ENCODE measurements at places on chromosomes 6 and 20. TPM values are rescaled to one million over a fixed set of nuclear protein-coding genes. Genes with fewer than 3 reads are reported as not detected.

- no peak for DNase-seq
- no peak overlapping the region for H3K27ac ChIP-seq
- H3K4me1 ChIP-seq: no peaks in the 10 kb centered on the region
- no peak overlapping the region for H3K4me3 ChIP-seq
Measured at GRCh38 chr6:31749301-31750036, 9.7 kb downstream of the MSH5 start.

- no peaks in the 10 kb centered on the region for H3K4me1 ChIP-seq
- no peak overlapping the region for H3K4me3 ChIP-seq
- H3K36me3 ChIP-seq: no peaks in the 10 kb centered on the region
Measured at GRCh38 chr6:11616200-11616611, 78.7 kb downstream of the TMEM170B start.

GRCh38 chr6:147961481-147962141 lies 381.0 kb upstream of the SASH1 start:
- no peaks in the 10 kb centered on the region for H3K4me1 ChIP-seq
- DNase-seq: no peak
- no peak overlapping the region for H3K27ac ChIP-seq

GRCh38 chr6:154267508-154268106 lies 89.0 kb downstream of the IPCEF1 start:
- H3K4me1 ChIP-seq: peaks cover 26% of the 10 kb centered on the region
- H3K27me3 ChIP-seq: no peaks in the 10 kb centered on the region
- peak overlapping the region; percentile 82 for H3K27ac ChIP-seq

PRSS35 gene
- total RNA-seq: not detected

DNA sequence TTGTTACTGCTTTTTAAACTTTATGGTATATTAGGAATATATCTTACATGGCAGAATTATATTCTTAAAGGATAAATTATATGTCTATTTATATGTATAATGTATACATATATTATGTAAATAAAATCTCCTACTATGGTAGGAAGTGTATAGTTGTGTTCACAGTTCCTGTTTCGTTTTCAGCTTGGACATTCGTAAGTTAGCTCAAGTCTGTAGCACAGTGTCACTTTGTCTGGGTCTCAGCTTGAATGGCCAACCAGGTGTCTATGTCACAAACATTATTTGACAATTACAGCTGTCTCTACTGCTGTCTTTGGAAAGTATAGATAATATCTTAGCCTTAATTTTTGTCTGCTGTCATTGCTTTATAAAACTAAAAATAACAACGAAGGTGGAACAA lies 303.9 kb downstream of the CDKAL1 start:
- DNase-seq: no peak
- no peak overlapping the region for H3K27ac ChIP-seq
- peaks cover 6% of the 10 kb centered on the region for H3K36me3 ChIP-seq

DNA sequence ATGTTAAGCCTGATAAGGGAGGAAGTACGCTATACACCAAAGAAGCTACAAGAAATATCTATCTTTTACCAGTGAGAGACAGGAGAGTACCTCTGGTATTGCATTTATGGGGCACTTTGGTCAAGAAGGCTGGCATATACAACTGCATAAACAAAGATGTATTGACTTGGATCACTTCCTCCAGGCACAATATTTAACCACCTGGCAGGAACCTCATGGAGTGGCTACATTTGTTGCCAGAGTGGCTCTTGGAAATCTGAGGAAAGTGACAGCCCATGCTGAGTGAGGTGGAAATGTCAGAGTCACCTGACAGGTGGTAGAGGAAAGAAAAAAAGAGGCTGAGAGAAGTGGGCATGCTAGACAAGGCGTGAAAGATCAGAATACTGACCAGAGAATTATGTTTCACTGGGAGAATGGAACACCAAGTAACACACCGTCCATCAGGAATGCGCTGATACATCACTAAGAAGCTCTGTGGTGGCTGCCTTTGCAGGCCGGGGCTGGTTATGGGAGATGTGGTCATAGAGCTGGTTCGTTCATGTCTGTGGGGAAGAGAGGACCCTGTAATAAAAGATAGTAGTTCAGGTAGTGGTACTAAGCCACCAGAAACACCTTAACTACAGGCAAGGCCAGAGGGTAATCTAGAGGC lies 61.4 kb upstream of the UFL1 start:
- no peak overlapping the region for H3K27ac ChIP-seq
- no peaks in the 10 kb centered on the region for H3K4me1 ChIP-seq
- no peaks in the 10 kb centered on the region for H3K36me3 ChIP-seq
- no peaks in the 10 kb centered on the region for H3K27me3 ChIP-seq

PMEPA1 gene
- 12.2 TPM for total RNA-seq

- H3K4me1 ChIP-seq: peaks cover 21% of the 10 kb centered on the region
- peaks cover 5% of the 10 kb centered on the region for H3K36me3 ChIP-seq
- no peak for DNase-seq
- no peak overlapping the region for H3K4me3 ChIP-seq
Measured at GRCh38 chr6:26122005-26122388, 34.8 kb downstream of the HFE start.

GRCh38 chr20:10060226-10060625 lies 25.4 kb downstream of the ANKEF1 start:
- H3K36me3 ChIP-seq: peaks cover 30% of the 10 kb centered on the region
- peaks cover 9% of the 10 kb centered on the region for H3K27me3 ChIP-seq
- H3K27ac ChIP-seq: no peak overlapping the region
- H3K4me1 ChIP-seq: no peaks in the 10 kb centered on the region

GRCh38 chr6:167811442-167812087 lies 15.1 kb upstream of the AFDN start:
- no peak overlapping the region for H3K27ac ChIP-seq
- no peak for DNase-seq
- no peaks in the 10 kb centered on the region for H3K36me3 ChIP-seq
- H3K27me3 ChIP-seq: peaks cover 28% of the 10 kb centered on the region
- no peak overlapping the region for H3K4me3 ChIP-seq

- H3K36me3 ChIP-seq: no peaks in the 10 kb centered on the region
- peaks cover 14% of the 10 kb centered on the region for H3K4me1 ChIP-seq
- peaks cover 44% of the 10 kb centered on the region for H3K27me3 ChIP-seq
- H3K27ac ChIP-seq: no peak overlapping the region
- no peak for DNase-seq
Measured at GRCh38 chr20:63454731-63455567, 17.5 kb downstream of the KCNQ2 start.

SLC22A2 gene
- not detected for total RNA-seq
